ENCODE measurements at places on chromosomes 11 and 22.

GRCh38 chr22:20013382-20013871 is 3.2 kb downstream of the ARVCF start:
- DNase-seq: peak; percentile 28

GRCh38 chr11:66429983-66430602 is 8.6 kb downstream of the MRPL11 start:
- peak; percentile 70 for DNase-seq

DNA sequence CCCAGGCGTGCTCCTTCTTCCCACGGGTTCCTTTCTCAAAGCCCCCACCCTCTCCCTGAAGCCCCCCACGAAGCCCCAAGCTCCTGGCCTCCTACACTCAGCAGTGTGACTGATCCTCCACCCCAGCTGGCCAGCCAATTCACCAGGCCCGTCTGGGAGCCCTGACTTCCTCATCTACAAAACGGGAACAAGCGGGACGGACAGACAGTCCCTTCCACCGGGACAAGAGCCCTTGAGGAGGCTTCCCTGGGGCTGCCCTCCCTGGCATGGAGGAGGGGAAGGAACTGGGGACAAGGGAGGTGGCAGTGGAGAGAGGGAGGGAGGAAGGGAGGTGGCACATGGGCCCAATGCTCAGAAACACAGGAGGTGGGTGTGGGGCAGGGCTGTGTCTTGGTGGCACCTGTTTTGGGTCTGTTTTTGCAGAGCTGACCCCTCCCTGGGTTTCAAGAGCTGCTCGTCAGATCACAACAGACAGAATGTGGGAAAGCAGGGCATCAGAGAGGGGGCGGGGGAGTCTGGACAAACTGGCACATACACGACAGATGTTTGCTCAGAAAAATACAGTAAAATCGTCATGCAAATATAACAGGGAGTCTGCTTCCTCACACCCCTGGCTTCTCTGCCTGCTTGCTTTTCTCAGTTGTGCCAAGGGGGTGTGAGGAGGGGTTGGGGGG is 56.8 kb downstream of the ELFN2 start:
- DNase-seq: no peak

GRCh38 chr11:56950510-56950909 is 38.2 kb upstream of the OR5AK2 start:
- DNase-seq: no peak

DNA sequence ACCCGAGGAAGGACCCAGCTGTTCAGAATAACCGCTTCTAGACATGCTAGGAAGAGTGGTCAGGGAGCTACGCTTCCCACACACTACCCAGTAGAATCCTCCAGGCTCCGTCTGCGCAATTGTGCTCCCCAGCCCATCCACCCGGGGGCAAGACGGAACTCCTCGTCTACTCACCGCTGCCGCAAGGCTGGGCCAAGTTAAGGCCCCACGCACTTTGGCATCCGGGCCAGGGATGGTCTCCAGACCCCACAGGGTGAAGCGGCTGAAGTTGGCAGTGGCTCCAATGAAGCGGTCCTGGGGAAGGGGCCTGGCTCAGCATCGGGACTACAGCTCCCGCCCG is 757 bp downstream of the RNASEH2C start:
- DNase-seq: no peak

GRCh38 chr22:30027169-30027568 is 53.1 kb upstream of the HORMAD2 start:
- DNase-seq: no peak

- DNase-seq: no peak
Measured at GRCh38 chr11:134597452-134597851, 185.4 kb upstream of the B3GAT1 start.

- no peak for DNase-seq
Measured at GRCh38 chr22:39204216-39204615, 40.6 kb downstream of the PDGFB start.

- no peak for DNase-seq
Measured at GRCh38 chr11:33642461-33643166, 58.0 kb downstream of the C11orf91 start.

DNA sequence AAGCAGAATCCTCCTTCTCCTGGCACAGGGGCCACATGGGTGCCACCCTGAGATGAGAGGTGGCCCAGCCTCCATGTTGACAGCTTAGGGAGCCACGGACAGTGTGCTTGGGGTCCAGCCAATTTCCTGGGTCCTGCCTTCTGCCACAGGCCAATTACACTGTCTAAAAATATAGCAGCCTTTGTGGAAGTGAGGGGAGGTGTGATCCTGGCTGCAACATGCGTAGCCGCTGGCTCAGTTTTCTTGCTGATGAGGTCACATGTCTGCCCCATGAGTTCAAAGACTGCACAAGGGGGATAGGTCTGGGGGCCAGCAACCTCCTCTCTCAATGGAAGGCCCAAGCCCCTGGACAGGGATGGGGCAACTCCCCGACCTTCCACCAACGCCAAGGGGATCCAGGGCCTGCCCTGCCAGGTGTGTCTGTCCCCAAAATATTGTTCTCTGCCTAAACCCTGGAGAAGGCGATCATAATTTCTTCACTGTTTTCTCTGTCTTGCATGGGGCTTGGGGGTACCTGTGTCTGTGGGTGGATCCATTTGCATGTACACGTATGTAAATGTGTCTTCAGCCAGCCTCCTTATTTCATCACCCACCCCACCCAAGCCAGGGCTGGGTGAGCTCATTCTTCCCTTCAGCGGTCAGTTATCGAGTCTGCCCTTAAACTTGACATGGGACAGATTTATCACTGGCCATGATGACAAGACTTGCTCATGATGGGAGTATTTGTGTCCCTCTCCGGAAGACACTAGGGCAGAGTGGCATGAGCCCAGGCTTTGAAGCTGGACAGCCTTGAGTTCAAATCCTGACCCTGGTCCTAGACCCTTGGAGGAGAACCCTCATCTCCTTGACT is 59.4 kb downstream of the OTOG start:
- no peak for DNase-seq

DNA sequence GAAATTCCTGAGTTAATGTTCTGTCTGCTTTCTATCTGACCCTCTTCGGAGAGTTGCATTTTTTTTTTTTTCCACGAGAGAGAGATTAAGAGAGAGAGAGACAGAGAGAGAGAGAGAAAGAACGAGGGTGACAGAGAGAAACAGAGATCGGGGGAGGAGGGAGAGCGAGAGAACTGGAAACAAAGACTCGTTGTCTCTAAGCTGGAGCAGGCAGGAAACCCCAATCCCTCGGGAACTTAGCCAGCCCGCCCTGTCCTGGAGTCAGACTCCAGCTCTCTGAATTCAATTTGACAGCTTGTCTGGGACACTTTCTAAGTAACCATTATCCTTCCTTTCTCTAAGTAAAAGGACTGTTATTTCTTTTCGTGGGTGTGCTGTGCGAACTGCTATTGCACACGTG is 76.9 kb downstream of the KCNJ1 start:
- DNase-seq: no peak

DNA sequence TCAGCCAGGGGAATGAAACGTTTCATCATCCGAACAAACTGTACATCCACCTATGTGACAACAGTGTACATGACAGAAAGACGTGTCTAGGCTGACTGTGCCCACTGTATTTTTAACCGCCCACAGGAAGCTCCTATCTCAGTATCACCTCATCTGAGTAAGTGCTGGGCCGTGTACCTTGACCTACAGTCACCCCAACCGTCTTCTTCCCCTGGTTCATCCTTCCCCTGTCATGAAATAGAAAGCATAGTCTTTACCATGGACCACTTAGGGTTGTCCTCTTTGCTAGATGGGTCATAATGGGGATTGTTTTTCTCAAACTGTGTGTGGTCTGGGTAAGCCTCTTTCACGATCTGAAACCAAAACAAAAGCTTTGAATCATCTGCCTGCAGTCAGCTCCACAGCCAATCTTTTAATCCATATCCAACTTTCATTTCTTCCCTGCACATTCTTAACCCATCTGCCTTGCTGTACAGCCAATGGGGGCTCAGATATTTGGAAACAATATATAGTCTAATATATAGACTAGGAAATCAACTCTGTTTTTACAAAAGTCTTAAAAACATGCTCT is 4.2 kb downstream of the THYN1 start:
- no peak for DNase-seq

DNA sequence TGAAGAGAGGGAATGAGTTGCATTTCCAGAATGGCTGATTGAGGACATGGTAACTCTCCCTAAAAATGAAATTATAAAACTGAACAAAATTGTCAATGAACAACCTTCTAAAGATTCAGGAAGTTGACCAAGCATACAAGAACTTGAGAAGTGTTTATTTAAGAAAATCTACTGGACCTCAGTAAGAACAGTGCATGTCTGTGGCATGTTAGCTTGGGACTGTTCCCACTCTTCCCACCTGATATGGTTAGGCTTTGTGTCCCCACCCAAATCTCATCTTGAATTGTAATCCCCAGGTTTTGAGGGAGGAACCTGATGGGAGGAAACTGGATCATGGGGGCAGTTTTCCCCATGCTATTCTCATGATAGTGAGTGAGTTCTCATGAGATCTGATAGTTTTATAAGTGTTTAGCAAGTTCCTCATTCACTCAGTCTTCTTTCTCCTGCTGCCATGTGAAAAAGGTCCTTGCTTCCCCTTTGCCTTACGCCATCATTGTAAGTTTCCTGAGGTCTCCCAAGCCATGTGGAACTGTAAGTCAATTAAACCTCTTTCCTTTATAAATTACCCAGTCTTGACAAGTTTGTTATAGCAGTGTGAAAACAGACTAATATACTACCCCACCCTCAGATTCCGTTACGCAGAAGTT is 15.4 kb downstream of the MS4A13 start:
- no peak for DNase-seq

DNA sequence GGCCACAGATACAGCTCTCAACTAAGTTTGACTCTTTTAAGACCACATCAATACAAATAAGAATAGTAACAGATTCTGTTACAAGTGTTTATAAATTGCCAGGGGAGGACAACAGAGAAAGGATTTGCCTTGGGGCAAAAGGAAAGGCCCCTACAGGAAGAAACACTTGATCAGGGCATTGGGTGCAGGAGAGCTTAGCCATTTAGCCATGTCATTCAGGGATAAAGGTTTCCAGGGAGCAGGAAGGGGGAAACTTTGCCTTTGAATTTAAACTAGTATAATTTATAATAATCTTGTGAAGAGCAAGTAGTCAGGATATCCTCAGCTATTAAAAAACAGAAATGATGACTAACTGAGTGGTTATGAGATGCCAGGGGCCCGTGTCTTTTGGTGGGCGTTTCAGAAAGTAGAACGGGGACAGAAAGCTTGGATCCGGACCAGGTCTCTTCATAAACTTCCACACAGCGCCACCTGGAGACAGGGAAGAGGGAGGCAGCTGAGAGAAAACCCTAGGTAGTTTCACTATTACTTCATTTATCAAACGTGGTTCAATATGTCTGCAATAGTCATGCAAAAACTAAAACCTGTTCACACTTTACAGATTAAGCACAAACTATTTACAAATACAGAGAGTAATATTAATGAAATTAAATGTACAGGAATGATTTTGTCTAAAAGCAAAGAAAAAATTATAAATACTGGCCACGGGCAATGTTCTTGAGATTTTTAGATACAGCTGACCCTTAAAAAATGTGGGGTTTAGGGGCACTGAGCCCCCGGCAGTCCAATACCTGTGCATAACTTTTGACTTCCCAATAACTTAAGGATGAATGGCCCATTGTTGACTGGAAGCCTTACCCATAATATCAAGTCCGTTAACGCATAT is 11.0 kb upstream of the SLC5A4 start:
- DNase-seq: peak; percentile 53

- DNase-seq: no peak
Measured at GRCh38 chr11:35228328-35228725, 89.4 kb downstream of the CD44 start.

DNA sequence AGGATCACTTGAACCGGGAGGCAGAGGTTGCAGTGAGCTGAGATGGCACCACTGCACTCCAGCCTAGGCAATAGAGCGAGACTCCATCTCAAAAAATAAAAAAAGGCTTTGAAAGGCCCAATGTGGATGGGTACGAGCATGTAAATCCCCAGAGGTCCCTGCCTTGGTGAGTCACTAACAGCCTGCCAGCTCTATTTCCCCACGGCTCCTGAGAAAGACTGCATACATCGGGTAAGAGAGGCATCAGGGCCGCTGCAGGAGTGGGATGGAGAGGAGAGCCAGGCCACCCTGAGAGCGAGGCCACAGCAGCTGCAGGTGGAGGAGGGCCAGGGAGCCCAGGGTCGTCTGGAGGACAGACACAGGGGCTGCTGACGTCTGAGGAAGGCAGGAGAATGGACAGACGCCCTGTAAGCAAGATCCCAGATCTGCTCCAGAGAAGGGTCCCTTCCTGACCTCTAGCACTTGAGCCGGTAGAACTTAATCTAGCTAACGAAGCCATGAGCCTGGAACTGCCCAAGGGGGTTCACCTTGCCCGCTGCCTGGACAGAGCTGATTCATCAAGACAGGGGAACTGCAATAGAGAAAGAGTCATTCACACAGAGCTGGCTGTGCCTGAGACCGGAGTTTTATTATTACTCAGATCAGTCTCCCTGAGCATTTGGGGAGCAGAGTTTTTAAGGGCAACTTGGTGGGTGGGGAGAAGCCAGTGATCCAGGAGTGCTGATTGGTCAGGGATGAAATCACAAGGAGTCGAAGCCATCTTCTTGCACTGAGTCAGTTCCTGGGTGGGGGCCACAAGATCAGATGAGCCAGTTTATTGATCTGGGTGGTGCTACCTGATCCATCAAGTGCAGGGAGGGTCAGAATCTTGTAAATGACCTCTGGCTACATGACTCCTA is 5.1 kb upstream of the KRTAP5-9 start:
- DNase-seq: no peak

DNA sequence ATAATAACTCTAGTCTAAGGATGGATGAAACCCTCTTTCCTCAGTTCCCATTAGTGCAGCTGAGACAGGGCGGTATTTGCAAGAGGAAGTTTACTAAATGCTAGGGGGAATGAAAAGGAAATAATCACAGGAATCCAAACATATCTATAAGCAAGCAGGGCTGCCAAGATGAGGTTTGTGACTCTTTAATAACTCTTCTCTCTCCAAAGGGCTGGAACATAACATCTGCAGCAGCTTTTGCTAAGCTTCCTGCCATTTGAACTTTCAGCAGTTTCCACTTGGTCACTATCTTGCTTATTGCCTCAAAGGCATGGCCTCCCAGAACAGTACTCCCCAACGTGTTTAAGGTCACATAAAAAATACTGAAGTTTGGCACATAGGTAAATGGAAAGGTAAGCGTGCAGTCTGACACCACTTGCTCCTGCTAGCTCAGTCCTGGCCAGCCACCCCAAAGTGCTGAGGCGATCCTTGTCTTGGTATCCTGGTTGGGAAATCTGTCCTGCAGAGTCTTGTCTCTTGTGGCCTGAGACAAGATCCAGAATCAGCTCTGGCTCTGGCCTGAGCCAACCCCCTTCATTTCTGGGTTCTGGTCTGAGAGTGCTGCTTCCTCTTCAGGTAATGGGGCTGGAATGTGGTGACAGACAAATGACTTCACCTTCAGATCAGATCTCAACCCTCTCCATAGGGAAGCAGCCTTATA is 81.8 kb downstream of the KCNC1 start:
- DNase-seq: no peak

DNA sequence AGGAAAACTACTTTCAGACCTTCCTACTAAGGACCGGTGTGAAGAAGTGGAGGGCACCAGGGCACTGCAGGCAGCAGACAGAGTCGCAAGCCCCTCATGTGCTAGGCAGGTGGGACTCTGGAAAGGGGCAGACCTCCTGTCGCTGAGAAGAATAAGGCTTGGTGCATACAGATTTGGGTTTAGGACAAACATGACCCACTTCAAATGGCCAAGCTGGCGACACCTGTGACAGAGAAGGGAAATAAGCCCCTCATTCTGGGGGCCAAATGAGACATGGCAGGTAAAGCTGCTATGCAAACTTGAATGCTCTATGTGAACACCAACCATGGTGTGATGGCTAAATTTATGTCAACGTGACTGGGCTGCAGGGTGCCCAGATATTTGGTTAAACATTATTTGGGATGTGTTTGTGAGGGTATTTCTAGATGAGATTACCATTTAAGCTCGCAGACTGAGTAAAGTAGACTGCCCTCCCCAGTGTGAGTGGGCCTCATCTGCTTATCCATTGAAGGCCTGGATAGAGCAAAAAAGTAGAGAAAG is 112.4 kb upstream of the PITPNB start:
- DNase-seq: no peak

Measured in CD4-positive, alpha-beta T cell treated with Interleukin-1 beta for 1 hour (primary cell).